ENCODE measurements at places on chromosomes 12 and 14. TPM values are rescaled to one million over a fixed set of nuclear protein-coding genes. Genes with fewer than 3 reads are reported as not detected.

The FLVCR2 gene
- total RNA-seq: 0.39 TPM

The MYF5 gene
- total RNA-seq: not detected

The LRP1-AS gene
- total RNA-seq: not detected

GRCh38 chr12:123242116-123242904, 9.1 kb downstream of the MTRFR start:
- no peak for DNase-seq

- DNase-seq: peak; percentile 90
These were observed at the start of gene BBS10 for GRCh38 chr12:76348079-76348901. BBS10 (minus strand) TSS chr12:76348415; CDS start chr12:76348358, 57 bp downstream.

- no peak for DNase-seq
These were observed 753 bp upstream of the ATP5MC2 start for GRCh38 chr12:53676656-53677015.
